Skin of body (tissue), 3 donors: ENCODE measurements at places on chromosomes 2 and 18.

DNA sequence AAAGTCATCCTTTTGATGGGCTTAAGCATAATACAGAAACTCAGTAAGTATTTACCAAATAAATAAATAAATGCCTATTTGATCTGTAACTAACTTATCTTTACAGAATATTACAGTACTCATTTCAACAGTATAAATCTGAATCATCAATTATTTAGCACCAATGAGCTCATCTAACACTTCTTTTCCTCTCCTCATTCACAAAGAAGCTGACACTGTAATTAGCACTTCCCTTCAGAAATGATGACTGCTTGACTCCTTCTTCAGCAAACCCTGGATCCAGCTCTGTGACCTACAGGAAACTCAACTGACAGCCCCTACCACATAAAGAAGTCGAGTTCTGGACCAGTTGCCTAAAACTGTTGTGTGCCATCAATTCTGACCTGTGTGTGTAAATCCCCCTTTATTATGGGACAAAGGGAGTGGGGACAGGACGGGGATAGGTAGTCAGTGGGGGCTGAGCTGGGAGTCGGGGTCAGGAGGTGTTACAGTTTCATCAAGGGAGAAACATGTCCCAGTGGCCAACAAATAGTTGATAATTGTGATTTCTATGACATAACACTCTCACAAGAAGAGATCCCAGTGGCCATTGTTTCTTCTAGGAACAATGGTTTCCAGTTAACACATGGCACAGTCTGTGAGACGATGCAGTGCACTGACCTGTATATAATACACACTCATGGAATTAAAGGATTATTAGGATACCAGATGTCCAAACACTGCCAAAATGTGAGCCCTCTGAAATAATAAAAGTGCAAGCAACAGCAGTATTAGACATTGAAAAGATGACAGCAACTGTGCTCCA lies 68.7 kb downstream of the STK39 start:
- no peak for DNase-seq

DNA sequence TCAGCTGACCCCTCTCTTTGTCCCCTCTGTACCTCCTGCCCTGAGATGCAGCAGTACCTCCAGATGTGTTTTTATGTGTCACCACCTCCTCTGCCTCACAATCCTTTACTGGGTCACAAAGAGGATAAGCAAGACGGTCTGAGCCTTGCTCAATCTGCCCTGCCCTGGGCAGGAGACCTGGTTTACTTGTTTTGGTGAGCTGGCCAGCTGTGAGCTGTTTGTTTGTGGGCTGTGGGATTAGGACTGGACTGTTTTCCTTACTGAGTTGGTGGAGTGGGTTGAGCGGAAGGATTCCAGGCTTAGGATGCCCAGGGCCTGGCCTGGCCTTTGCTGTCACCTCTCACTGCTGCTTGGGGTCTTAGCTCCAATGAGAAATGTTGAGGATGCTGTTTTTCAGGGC lies 299.5 kb downstream of the SRBD1 start:
- no peak for DNase-seq

DNA sequence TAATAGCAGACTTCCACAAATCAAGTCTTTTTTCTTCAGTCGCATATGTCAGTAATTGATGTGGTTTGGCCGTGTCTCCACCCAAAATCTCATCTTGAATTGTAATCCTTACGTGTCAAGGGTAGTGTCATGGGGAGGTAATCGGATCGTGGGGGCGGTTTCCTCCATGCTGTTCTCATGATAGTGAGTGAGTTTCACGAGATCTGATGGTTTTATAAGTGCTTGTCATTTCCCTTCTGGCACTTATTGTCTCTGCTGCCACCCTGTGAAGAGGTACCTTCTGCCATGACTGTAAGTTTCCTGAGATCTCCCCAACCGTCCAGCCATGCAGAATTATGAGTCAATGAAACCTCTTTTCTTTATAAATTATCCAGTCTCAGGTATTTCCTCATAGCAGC lies 478.8 kb downstream of the PTPRM start:
- DNase-seq, result no peak

GRCh38 chr2:498493-499178 lies 178.6 kb downstream of the TMEM18 start:
- DNase-seq, result no peak

DNA sequence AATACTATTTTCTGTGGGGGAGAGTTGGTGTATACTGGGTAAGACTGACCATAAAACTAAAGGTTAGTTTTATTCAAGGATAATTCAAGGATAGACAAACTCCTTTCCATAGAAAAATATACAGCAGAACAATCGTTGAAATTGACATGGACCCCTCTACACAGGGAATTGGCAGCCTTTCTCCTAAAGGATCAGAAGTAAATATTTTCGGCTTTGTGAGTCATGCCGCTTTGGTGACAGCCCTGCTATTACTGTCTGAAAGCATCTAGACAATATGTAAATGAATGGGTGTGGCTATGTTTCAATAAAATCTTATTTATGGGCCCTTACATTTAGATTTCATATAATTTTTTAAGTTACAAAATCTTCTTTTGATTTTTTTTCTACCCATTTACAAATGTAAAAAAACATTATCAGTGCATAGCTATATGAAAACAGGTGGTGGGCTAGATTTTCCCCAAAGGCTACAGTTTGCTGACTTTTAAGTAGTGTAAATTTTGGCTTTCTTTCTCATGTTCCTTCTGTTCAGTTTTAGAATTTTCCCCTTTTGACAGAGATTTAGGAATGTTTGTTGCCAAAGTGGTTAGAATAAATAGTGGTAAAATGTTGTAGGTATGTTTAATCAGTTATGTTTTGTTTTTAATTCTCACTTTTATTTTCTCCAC lies 270.6 kb downstream of the DCC start:
- no peak for DNase-seq

DNA sequence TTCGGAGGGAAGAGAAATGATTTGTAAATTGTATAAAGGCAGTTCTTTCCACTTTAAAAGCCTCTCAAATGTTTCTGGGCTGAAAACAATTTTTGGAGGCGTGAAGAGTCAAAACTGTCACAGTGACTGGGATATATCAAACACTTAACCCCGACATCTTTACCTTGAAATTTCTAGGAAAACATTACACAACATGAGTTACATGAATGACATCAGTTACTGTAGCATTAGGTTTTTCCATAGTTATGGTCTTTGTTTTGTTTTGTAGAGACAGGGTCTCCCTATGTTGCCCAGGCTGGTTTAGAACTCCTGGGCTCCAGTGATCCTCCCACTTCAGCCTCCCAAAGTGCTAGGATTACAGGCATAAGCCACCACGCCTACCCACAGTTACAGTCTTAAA lies 25.7 kb downstream of the MSH6 start:
- no peak for DNase-seq

DNA sequence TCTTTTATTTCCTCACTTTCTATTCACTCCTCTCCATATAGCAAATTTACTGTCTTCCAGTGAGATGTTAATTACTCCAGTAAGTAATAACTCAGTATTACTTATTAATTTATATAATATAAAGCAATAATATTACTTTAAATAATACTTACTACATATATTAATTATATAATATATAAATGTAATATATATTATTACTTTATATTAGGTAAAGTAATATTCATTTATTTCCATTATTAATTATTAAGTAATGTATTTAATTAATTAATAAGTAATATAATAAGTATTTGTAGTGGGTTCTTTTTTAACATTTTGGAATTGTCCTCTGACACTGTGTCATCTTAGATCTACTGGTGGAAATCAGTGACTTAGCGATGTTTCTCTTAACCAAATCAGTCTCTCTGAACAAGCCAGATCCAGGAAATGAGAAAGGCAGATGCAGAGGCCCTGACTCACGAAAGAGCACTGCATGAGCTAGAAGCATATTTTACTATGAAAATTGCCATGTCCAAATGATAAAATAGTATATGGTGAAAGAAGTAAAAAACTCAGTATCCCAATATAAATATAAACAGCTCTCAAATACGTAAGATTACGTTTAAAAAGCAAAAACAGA lies 115.9 kb downstream of the DSEL start:
- DNase-seq, result no peak

- DNase-seq, result no peak
Observed at GRCh38 chr2:146246736-146247523, 1597.9 kb upstream of the ACVR2A start.

GRCh38 chr2:128660836-128661235 lies 342.2 kb upstream of the HS6ST1 start:
- no peak for DNase-seq

DNA sequence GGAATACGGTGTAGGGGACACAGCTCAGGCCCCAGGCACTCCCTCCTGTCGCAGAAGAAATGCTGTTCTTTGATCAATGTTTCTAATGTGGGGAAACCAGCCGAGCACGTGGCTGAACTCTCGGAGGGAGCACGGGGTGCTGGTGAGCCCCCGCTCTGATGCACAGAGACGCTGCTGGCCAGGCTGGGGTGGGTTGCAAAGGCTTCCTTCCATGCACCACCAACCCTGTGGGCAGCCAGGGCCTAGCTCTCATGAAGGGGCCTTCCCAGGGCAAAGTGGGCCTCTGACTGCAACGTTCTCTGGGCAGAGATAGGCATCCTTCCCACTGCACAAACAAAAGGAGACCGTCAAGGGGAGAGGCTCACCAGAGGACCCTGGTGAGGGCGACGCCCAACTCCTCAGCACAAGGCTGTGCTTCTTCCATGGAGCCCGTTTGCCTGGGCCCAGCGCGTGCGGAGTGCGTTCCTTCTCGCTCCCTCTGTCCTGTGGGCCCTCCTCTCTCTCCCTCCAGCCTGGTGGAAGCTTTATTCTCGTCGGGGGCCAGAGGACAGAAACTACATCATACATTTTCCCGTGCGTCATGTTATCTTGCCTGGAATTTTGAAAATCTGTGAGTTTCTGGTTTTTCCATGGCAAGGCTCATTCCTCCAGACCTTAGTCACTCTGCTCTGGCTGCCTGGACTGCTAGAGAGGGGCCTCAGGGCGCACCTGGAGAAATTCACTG lies 61.1 kb upstream of the SP3 start:
- DNase-seq, result no peak

- no peak for DNase-seq
Observed at GRCh38 chr2:168997794-168998193, 33.3 kb downstream of the ABCB11 start.

DNA sequence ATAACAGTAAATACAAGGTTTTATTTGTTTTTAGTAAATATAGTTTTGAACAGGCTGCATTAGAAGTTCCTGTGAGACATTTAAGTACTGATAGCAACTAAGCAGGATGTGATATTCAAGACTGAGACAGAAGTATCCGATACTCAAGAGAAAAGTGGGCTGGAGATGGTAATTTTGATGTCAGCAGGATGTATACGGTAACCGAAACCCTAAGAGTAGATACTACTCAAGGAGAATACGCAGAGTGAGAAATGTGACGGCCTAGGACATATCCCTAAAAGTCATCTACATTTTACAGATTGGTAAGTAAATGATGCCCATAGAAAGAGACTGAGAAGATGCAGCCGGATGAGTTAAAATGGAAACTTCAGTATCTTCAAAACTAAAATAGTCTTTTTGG lies 115.4 kb downstream of the GORASP2 start:
- no peak for DNase-seq

GRCh38 chr18:26865557-26865956 lies at the start of gene AQP4:
Gene AQP4, minus strand, starts transcription at chr18:26865707. Its CDS starts 18 bp downstream, at chr18:26865689.
- no peak for DNase-seq

- no peak for DNase-seq
Observed at GRCh38 chr2:222734703-222735014, 63.2 kb downstream of the MOGAT1 start.

GRCh38 chr2:212733273-212733672 lies 194.7 kb upstream of the ERBB4 start:
- DNase-seq, result no peak

DNA sequence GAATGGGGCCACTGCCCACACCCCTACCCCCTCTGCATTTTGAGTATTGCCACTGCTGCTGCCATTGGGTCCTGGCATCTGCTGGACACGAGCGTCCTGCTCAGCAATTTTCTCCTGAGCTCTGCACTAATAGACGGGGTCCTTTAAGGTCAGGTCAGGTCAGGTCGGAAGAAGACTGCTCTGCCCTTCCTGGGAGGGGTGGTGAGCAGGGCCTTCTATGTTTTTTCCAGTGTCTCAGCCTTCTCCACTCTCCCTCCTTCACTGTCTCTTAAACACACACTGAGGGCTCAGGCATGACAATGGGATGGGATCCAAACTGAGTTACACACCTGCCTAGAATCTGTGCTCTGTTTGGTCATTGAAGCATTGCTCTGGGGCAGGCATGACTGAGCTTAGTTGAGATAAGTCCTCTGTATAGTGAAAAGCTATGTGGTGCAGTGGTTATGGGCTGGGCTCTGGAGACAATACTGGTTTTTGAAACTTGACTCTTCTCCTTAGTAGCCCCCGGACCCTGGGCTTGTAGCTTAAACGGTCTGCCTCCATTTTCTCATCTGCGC lies 10.6 kb downstream of the MYO1B start:
- DNase-seq, result no peak

DNA sequence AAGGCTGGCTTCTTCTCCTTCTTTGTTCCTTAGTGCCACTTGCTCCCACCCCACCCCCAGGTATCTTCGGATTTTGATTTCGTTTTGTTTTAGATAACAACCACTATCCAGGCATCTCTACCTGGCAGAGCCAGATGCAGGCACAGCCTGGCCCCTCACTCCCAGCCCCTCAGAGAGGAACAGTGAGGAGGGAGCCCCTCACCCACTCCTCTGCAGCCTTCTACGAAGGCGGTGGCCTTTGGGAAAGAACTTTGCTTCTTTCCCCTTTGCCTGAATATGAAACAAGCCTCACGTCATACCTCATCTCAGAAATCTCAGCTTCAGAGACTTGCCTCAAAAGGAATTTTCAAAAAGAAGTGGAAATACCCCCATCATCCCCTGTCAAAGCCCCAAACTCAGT lies 6.3 kb upstream of the CYP26B1 start:
- DNase-seq, result no peak

- DNase-seq, result no peak
Observed at GRCh38 chr2:225612636-225613035, 213.1 kb downstream of the NYAP2 start.
